ENCODE measurements at places on chromosomes 3 and 15. TPM values are rescaled to one million over a fixed set of nuclear protein-coding genes. Genes with fewer than 3 reads are reported as not detected.

GRCh38 chr15:101138913-101139880 lies 112.7 kb downstream of the CHSY1 start:
- DNase-seq = no peak

GRCh38 chr3:24359645-24360462 lies 134.8 kb downstream of the THRB start:
- DNase-seq = no peak

DNA sequence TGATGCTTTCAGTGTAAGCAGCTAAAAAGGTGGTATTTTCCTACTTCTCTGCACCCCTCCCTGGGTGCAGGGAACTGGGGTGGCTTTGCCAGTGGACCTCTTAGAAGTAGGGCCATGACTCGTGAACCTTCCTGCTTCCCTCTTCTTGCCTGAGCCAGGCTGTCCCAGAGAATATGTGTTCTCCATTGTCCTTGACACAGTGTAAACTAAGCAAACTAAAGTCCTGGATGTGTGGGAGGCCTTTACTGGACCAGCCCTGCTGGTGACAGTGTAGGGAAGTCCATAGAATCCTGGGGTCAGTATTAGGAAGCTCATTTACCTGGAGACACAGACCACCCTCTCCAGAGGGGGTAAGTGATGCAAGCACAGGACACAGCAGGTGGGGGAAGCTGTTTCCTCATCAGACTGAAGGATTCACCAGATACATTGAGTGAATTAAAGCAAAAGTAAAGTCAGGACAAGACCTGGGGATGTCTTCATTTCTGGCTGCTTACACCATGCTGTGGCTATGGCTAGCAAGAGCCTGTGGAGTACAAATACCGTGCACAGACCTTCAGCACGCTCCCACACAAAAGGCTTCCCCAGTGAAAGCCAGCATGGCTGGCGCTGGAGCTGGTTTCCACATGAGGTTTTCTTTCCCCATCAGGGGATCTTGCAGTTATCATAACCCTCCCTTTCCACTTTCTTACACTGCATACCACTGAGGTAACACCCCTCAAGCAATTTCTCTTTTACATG lies 64.8 kb upstream of the LPP start:
- DNase-seq = no peak

Gene GOLGA6B
- 0.77 TPM for polyA plus RNA-seq

DNA sequence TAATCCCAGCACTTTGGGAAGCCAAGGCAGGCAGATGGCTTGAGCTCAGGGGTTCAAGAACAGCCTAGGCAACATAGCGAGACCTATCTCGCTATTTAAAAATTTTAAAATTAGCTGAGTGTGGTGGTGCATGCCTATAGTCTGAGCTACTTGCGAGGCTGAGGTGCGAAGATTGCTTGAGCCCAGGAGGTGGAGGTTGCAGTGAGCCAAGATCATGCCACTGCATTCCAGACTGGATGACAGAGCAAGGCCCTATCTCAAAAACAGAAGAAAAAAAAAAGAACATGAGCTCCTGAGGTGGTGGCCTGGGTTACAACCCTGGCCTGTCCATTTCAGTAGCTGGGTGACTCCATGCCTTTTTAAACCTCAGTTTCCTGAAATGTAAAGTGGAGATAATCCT lies 7.2 kb downstream of the DNASE1L3 start:
- DNase-seq = no peak

DNA sequence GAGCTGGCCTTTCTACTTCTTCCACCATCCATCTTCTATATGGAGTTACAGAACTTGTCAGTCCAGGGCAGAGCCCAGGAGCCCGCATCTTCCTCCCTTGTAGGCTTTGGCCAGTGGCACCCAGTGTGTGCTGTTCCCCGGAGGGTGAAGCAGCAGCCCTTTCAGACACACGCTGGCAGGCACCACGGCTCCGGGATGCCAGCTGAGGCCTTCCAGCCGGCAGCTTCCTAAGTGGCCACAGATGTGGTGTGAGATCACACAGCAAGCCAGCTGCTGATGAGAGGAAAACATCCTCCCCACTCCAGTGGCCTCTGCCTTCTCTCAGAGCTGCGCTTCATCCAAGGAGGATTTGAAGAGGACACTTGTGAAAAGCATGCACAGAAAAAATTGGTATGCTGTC lies 24.1 kb downstream of the CRABP1 start:
- DNase-seq = no peak

Gene NRG4
- 6.2 TPM for polyA plus RNA-seq

All from left renal cortex interstitium (tissue), 4 donors.